ENCODE measurements at places on chromosomes 13 and 19.

- no peak for DNase-seq
Measured at GRCh38 chr13:91639330-91639729, 240.9 kb downstream of the GPC5 start.

GRCh38 chr19:53868892-53869804 lies 1.5 kb downstream of the MYADM start:
- DNase-seq: peak; percentile 67

DNA sequence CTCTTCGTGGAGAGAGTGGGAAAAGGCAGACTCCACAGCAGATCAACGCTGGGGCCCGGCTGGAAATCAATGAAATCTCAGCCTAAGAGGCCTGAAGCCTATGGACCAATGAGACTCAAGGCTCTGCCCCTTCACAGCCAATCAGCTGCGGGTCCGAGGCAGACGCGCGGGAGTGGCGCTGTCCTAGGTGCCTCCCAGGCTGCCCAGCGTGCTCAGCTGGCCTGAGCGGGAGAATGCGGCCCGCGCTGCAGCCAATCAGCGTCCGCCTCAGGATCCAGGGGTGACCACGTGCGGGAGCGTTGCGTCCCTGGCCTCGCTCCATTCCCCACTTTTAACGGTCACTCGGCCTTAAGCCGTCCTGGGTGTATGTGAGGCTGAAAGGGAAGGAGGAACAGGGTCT lies at the start of gene ZBTB32:
ZBTB32 (plus strand) TSS at position 341 of the 400 bp plus-strand sequence. CDS start 10,069 bp downstream, outside the sequence.
- peak; percentile 43 for DNase-seq

GRCh38 chr13:65188721-65189120 lies 2041.4 kb downstream of the PCDH9 start:
- no peak for DNase-seq

DNA sequence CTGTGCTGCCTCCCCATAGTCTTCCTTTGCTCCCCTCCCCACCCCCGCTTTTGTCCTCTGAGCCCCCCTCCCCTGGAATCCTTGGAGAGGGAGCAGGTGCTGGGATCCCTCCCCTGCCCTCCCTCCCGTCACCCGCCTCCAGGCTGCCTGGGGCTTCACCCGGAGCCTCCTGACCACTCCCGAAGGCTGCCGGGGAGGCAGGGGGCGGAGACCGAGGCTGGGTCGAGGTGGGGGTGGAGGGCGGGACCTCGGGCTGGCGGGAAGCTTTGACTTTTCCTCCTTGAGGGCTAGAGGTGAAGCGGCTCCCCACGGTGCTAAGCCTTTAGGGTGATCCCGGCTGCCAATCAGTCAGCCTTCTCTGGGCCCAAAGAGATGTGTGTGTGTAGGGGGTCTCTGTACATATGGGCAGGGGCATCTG lies 1.5 kb downstream of the KMT5C start:
- DNase-seq: peak; percentile 58

DNA sequence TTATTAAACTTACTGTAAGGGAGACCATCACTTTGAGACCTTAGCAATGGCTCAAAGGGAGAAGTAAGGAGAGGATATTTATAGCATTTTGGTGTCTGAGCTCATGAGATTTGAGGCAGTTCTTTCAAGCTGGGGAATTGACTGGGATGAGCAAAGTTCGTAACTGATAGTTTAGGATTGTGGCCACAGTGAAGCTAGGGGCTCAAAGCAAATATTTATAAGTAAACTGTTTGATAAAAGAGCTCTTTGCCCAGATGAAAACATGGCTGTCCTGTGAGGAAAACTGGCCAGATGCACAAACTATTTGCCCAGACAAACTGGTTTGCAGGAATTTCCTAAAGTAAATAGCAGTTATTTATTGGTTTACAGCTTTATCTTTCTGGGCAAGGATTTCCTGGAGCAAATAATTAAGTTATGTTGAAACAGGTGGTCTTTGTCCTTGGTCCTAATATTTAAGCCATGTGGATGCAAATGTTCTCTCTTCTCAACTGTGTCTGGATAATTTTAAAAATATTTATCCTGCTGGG lies 59.7 kb upstream of the TMTC4 start:
- DNase-seq: no peak

Data from cerebellar cortex (tissue), 1 donor.